ENCODE measurements at places on chromosomes 2 and 18.

GRCh38 chr2:105772362-105772761 lies 27.6 kb downstream of the NCK2 start:
- no peak for DNase-seq

DNA sequence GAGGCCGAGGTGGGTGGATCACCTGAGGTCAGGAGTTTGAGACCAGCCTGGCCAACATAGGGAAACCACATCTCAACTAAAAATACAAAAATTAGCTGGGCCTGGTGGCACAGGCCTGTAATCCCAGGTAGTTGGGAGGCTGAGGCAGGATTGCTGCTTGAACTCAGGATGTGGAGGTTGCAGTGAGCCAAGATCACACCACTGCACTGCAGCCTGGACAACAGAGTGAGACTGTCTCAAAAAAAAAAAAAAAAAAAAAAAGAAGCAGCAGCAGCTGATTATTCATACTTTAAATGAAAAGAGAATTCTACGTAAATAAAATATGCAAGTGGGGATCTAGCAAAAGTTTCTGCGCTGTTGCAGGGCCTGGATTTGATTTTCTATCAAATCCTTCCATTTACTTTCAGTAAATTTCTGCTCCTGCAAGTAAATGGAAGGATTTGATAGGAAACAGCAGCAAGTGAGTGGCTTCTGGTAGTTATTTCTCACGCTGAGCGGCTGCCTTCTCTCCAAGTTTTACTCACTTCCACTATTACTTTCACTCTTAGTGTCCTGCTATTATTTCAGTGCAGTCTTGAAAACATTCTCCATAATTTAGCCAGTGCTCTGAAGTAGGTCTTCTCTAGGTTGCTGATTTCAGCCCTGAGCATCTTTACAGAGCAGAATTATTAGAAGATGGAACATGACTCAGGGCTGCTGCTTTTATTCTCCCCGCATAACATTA lies 68.4 kb downstream of the SLC16A14 start:
- no peak for DNase-seq

- DNase-seq, result no peak
Measured at GRCh38 chr2:220959391-220959802, 612.7 kb downstream of the EPHA4 start.

DNA sequence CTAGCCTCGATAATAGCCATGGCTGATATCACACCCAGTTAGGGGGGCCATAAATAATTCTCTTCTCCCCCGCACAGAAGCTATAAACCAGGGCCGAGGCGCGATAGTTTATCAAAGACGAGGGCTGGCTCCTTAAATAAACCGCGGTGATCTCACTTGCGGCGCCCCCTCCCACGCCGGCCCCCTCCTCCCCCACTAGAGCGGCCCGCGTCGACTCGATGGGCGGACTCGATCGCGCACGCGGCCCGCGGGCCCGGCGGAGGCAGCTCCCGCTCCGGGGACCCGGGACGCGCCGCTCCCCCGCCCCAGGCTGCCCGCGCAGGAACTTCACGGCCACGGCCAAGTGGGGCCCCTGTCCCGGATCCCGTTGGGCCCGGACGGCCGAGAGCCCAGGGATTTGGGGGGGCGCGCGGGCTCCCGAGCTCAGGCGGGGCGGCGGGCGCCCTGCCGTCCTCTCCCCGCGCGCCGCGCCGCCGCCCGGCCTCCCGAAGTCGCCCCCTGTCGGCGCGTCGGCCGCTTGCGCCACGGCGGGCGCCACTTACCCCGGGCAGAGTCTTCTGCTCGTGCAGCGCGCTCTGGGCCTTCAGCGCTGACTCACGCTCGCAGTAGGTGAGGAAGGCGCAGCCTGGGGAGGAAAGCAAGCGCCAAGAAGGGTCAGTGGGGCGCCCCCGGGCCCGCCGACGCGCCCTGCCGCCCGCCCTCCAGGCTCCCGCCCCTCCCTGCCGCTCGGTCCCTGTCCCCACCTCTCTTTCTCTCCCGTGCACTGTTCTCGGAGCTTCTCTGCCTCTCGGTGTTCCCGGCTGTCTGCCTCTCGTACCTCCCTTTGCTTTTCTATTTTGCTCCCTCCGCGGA lies 80.4 kb downstream of the CELF4 start:
- no peak for DNase-seq

- DNase-seq, result peak; percentile 53
Measured at GRCh38 chr2:239533569-239534316, 132.9 kb upstream of the HDAC4 start.

DNA sequence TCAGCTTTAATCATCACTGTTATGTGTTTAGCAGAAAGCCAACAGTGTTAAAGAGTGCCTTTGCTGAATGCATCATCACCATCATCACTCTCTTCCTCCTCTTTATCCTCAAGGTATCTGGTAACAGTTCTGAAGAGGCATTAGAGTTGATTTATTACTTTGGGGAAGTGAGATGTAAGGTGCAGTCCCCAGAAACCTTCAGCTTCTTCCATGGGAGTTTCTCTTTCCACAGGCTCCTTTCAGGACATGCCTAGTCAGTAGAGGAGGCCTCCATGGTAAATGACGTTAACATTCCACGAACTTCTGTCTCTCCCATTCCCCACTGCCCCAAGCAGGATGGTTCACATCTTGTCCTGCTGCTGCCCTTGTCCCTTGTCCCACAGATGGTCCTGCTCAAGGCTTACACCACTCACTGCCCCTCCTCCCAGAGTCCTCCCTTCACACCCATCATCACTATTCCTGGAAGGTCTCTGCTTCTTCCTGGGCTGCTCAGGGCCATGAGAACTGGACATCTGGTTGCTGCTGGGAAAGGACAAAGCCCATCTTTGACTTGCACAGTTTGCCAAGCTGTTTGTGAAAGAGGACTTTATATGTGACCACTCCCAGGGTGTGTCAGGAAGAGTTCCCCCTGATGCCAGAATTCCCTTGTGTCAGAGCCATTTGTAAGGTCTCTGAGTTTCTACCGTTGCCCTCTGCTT lies 5.3 kb upstream of the REG1A start:
- no peak for DNase-seq

- no peak for DNase-seq
Measured at GRCh38 chr2:20514596-20515269, 67.9 kb downstream of the RHOB start.

DNA sequence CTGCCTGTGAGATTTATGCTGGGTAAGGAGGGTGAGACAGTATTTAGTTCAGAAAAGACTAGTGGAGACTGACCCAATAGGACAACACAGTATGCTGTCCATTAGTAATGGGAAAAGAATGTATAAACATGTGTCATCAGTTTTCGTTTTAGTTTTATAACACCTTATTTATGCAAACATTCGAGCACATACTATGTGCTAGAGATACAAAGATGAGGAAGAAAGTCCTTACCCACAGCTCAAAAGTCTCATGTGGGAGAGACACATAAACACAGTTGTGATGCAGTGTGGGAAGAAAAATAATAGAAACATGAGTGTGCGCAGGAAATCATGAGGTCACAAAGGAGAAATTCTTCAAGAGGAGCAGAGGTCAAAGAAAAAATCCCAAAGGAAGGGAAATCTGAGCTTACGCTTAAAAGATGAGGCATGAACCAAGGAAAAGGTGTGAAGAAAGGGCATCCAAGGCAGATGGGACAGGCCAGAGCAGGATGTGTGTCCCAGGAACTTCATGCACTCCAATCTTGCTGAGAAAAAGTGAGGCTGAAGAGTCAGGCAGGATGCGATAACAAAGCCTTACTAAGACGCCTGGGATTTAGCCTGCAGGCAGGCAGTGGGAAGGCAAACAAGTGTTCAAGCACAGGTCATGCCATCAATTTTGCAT lies 8.1 kb downstream of the METTL21A start:
- DNase-seq, result no peak

- DNase-seq, result peak; percentile 86
Measured at GRCh38 chr18:46073474-46074331, 1.6 kb upstream of the PSTPIP2 start.

GRCh38 chr18:39340418-39340817 lies 1774.8 kb upstream of the CELF4 start:
- no peak for DNase-seq

DNA sequence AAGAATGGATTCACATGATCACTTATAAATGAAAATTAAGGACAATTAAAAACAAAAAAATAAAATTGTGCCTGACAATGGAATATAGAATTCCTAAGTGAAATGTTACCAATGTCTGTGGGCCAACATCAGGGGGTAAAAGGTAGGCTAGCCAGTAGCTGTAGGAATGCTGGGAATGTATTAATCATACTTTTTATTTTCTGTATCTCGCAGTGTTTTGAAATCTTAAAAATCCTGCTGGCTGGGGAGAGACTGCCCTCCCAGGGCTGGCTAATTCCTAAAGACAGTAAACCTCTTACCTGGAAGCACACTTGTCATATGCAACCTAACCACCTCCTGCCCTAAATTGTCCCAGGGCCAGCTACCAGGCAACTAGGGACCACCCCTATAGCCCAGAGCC lies 69.8 kb downstream of the REV1 start:
- DNase-seq, result no peak

DNA sequence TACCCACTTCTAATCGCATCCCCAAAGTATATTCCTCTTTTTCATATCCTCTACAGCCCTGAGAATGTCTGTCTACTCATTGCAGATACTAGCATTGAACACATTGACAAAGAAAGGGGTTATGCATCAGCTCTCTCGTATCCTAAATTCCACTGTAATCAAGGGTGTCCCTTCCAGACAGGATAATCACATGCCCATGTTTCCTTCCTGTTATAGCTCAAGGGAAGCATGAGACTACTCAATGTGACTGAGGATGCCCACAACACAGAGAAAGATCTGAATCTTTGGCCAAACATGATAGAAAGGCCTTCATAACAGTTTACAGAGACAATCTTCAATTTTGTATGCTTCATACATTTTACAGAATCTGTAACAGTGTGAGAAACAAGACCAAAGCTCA lies 69.2 kb downstream of the HIBCH start:
- DNase-seq, result no peak

GRCh38 chr2:6639929-6640620 lies 225.6 kb downstream of the CMPK2 start:
- no peak for DNase-seq

- no peak for DNase-seq
Measured at GRCh38 chr2:39805936-39806608, 27.0 kb upstream of the THUMPD2 start.

DNA sequence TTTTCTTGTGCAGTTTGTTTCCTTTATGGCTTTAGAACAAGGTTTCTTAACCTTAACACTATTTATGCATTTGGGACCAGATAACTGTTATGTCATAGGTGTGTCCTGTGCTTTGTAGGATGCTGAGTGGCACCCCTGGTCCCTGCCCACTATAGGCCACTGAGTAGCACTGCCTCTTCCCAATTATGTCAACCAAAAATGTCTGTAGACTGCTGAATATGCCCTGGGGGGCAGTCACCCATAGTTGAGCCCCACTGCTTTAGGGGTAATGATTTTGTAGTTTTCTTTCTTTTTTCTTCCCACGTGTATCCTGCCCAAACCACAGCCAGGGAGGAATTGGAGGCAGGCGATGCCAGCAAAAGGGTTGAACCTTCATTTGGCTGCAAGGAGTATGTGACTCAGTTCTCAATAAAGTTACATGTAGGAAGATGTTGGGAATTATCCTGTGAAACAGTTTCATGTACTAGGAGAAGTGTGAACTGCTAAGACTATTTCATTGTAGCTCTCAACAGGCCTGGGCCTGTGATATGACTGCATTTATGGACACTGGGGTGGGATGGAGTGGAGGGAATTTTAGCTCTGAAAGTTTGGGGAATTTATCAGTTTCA lies 65.7 kb downstream of the FMNL2 start:
- no peak for DNase-seq

DNA sequence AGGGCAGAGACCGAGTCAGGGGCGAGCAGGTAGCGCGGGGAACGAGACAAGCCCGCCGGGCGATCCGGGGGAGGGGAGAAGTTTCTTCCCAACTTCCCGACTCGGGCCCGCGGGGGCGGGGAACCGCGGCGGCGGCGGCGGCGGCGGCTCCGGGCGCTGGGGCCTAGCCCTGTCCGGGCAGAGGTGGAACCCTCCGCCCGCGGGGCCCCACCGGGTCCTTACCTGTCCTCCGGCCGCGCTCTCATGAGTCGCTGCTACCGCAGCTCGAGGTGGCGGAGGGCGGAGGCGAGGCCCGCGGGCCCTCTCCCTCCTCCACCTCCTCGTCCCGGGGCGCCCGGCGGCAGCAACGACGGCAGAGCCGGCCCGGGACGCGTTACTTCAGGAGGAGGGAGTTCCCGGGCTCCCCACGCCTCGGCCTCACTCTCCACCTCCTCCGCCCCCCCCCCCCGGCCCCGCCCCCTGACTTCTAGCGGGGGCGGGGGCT lies at the start of gene YES1:
YES1 (minus strand) TSS at position 351 of the 484 bp plus-strand sequence. CDS start 55,415 bp downstream, outside the sequence.
- DNase-seq, result peak; percentile 53

DNA sequence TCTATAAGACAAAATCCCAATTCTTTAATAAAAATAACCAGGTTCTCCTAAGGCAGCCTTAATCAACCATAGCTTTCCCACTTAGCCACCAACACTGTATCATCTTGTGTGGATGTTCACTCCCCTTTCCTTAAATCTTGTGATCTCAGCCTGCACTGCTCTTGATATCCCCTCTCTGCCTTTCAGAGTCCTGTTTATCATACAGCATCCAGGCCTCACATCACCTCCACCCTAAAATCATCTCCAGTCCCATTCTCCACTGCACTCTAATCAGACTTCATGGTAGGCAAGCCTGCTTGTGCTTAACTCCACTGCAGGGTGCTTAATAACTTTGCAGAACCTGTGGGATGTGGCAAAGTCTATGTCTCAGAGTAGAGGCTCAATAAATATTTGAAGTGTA lies 18.8 kb downstream of the ARHGAP15 start:
- DNase-seq, result no peak

- peak; percentile 62 for DNase-seq
Measured at GRCh38 chr2:236715491-236715961, 145.9 kb downstream of the ACKR3 start.

GRCh38 chr2:199070322-199070949 lies 387.3 kb downstream of the SATB2 start:
- no peak for DNase-seq

GRCh38 chr2:181106789-181107627 lies 126.6 kb downstream of the UBE2E3 start:
- no peak for DNase-seq

DNA sequence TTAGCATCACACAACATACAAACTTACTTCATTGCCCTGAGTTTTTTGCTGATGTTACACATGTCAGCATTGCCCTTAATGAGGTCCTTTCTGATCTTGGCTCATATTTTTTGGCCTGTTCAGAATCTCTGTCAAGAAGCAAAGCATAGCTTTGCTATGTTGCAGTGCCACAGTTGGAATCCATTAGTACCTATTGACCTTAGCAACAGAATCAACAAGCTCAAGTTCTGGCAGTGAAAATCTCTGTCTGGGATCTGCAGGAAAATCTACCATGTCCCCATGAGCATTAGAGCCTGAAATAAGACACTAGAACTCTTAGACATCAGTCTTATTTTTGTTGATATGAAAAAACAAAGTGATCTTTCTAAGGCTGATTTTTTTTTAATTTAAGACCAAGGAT lies 105.6 kb upstream of the FHL2 start:
- no peak for DNase-seq
